ENCODE measurements at places on chromosomes 12 and 14.

DNA sequence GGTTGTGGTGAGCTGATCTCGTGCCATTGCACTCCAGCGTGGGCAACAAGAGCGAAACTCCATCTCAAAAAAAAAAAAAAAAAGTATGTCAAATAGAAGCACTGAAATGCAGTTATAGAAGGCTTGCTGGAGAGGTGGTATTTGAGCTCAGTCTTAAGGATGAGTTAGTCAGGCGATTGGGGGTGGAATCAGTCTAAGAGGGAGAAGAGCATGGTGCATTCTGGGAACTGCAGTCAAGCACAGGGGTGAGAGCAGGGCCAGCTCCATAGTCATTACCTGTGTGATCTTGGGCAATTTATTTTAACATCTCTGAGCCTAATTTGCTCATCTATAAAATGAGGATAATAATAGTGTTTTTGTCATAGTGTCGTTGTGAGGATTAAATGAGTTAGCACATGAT lies 5.9 kb upstream of the GNB3 start:
- no peak for DNase-seq

DNA sequence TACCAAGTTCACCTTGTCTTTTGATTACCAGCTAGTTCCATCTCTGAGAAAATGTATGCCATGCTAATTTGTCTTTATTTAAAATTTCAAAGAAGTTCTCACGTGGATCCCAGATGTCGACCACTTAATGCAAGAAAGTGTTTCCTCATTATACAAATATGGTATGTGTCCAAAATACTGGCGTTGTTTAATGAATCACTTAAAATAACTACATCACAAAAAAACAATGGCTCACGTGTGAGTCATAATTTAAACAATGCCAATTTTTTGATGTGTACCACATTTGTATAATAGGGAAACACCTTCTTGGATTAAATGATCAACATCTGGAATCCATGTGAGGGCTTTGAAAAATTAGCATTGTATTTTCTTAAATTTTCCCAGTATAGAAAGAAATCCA lies 40.8 kb downstream of the DBX2 start:
- DNase-seq: no peak

DNA sequence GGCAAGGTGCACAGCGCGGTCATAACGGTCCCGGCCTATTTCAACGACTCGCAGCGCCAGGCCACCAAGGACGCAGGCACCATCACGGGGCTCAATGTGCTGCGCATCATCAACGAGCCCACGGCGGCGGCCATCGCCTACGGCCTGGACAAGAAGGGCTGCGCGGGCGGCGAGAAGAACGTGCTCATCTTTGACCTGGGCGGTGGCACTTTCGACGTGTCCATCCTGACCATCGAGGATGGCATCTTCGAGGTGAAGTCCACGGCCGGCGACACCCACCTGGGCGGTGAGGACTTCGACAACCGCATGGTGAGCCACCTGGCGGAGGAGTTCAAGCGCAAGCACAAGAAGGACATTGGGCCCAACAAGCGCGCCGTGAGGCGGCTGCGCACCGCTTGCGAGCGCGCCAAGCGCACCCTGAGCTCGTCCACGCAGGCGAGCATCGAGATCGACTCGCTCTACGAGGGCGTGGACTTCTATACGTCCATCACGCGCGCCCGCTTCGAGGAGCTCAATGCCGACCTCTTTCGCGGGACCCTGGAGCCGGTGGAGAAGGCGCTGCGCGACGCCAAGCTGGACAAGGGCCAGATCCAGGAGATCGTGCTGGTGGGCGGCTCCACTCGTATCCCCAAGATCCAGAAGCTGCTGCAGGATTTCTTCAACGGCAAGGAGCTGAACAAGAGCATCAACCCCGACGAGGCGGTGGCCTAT lies 875 bp downstream of the HSPA2 start:
- no peak for DNase-seq

- no peak for DNase-seq
These were observed 217.8 kb downstream of the KITLG start for GRCh38 chr12:88362439-88362838.

- no peak for DNase-seq
These were observed 8.4 kb downstream of the ARHGEF25 start for GRCh38 chr12:57619434-57620244.

- DNase-seq: no peak
These were observed 54.7 kb upstream of the DDX11 start for GRCh38 chr12:31018790-31019505.

DNA sequence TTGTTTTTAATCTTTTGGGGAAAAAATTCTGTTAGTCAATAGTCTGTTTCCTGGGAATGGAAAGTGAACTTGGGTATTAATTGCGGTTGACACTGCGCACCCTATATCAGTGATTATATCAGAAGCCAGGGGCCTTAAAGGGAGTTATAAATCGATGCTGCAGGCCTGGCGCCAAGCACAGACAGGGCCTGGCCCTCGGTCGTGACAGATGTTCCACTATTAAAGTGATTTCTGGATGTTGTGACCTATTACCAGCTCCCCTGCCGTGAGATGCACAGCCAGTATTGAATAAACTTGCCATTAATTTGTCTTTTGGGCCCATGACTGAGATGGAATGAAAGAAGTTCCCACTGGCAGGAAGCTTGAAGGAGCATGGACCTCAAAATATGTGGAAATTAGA lies 45.1 kb upstream of the KITLG start:
- no peak for DNase-seq

GRCh38 chr14:33567731-33568130 lies 383.1 kb downstream of the EGLN3 start:
- no peak for DNase-seq

- no peak for DNase-seq
These were observed 368.6 kb upstream of the RGS6 start for GRCh38 chr14:71563492-71564153.

GRCh38 chr12:30813525-30814294 lies 59.0 kb upstream of the CAPRIN2 start:
- DNase-seq: no peak

DNA sequence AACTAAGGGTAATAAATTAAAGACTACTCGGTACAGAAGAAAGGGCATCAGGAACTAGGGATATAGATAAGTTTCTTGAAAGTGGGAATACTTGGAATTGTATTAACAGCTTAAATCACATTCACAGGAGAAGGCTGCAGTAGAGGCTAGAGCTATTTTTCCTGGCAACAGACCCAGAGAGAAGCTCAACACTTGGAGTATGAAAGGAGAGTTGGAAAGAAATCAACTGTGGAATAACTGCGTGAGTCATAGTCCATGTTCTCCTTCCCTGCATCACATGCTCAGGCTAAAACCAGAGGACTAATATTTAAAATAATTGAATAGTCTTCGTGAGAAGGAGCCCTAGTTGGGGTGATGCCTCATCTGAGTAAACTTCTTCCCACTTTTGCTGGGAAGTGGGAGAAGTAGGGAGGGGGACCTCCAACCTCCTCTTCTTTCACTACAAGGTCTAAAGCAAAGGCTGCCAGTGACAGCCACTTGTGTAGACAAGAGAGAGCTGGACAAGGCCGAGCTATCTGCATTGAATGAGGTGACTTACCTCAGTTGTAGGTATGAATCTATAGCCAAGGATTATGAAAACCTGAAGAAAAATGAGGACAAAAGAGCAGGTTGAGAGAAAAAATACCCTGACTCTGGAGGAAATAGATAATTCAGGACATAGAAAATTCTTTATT lies 32.7 kb downstream of the DYRK2 start:
- no peak for DNase-seq

- no peak for DNase-seq
These were observed 34.8 kb downstream of the TMEM229B start for GRCh38 chr14:67453575-67454300.

- no peak for DNase-seq
These were observed at the start of gene ASCL1 for GRCh38 chr12:102957339-102958050. TSS of gene ASCL1 (plus strand) at chr12:102957674. CDS start at chr12:102958245, 571 bp downstream.

- DNase-seq: no peak
These were observed 1009.9 kb upstream of the USP15 start for GRCh38 chr12:61250303-61250702.

- DNase-seq: no peak
These were observed 22.2 kb upstream of the CFAP54 start for GRCh38 chr12:96466939-96467751.

DNA sequence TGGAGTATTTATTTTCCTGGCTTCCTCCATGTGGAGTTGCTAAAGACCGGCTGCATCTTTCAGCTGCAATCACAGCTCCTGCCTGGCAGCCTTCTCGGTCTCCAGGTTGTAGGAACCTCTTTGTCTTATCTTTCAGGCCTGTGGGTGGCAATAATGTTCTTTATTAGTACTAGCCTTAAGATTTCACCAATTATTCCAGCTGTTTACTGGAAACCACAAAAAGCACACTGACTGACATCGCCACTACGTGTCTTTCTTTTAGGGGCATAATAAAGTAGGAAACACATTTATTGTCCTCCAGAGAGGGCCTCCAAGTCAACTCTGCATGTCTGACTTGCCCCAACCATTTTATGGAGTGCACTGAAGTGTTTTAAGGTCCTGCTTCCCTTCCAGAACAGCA lies 1116.5 kb upstream of the TMEM132C start:
- DNase-seq: no peak

- DNase-seq: no peak
These were observed 373.7 kb upstream of the SYT1 start for GRCh38 chr12:78490861-78491260.
